ENCODE measurements at places on chromosomes 13 and 19. TPM values are rescaled to one million over a fixed set of nuclear protein-coding genes. Genes with fewer than 3 reads are reported as not detected.

DNA sequence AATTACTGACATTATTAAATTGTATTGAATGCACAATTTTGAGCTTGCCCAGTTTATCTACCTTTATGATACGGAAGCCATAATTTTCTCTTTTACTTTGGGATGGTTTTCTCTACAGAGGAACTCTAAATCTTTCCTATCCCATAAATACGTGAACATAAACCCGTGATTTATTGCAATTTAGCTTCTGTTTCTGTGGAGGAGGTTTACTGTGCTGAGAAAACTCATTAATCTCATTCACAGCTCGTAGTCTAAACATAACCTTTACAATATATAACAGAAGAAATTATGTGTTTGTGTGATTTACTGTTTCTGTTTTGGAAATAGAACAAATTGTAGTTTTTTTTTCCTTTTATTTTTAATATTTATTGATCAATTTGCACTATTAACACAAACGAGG, 207.1 kb upstream of the PCDH9 start:
- DNase-seq: no peak

DNA sequence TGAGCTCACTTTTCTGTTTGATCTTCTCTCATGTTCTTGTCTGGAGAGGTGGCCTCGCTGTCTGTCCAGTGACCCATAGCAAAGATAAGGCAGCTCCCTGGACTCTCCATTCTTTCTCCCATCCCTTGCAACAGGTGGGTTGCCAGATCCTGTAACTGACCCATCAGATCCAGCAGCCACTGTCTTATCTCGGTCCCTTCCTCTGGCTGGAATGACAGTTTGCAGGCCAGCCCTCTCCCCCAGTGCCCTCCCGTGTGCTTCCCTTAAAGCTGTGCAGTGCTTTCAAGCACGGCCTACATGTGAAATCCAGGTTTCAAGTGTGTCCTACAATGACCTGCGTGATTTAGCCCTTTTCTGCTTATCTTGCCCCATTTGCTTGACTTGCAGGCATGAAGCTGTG, 3.7 kb downstream of the GTF3A start:
- DNase-seq: no peak

- no peak for DNase-seq
These were observed 15.8 kb downstream of the GPR180 start for GRCh38 chr13:94617389-94618000.

GRCh38 chr19:19562665-19563347, 24.7 kb downstream of the CILP2 start:
- no peak for DNase-seq

DNA sequence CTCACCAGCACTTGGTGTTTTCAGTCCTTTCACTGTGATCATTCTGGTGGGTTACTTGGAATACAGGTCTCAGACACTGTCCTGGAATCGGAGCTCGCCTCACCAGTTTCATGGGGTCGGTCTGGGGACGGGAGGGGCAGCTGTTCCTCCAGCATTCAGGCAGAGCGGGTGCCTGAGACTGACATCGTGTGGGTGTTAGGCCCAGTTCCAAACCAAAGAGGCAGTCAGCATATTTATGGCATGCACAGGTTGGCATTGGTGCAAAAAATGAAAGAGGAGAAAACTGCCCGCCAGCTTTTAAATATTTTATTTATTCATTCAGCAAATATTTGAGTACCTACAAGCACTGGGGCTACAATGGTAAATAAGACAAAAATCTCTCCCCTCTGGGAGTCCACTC, 20.1 kb downstream of the PLEKHF1 start:
- no peak for DNase-seq

DNA sequence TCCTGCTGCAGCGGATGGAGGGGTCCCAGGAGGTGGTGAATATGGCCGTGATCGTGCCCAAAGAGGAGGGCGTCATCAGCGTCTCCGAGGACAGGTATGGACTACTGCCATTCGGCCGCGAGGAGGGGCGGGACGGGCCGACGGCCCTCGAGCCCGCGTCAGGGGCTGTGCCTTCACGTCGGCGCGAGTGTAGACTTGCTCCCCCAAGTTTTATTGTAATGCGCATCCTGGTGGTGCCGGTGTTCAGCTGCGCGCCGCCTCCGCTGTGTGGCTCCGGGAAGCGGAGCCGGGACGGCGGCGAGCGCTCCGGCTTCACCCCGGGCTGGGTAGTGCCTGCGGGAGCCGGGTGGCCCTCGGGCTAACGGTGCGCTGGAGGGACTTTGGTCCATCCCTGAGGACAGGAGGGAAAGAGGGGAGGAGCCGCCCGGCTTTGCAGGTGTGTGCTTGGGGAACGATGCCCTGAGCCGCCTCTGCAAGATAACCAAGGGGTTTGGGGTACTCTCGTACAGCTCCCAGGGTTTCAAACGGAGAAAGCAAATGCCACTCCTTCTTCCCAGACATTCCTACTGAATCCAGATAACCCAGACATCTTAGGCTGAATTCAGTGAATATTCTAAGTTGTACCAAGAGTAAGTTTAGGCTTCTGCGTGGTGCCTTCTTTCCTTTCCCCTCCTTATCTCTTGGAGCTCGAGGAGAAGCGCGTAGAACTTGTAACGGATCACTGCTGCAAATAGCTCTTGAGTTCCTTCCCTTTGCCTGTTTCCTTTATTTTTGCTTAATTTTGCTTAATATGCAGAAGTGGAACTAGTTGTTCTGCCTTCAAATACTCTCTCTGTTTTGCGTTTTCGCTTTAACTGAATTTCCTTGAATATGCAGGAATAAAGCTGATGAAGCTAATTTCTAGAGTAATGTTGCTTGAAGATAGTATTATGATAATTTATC, 740 bp downstream of the WDFY2 start:
- DNase-seq: peak; percentile 67

DNA sequence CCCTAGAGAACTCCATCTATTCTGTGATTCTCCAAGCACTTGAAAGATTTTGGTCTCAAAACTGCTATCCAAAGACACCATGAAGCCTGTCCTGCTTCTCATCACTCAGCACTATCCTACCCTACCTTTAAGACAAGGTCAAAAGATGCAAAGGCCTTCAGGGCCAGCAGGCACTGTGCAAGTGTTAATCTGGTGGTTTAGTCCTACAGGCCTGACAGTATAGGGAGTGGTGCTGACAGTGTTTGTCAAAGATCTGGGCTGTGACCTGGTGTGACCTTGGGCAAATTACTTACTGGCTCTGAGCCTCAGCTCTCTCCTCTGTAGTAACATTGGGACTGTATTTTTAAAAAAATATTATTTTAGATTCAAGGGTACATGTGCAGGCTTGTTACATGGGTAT, 28.0 kb downstream of the SIAH3 start:
- no peak for DNase-seq

- DNase-seq: no peak
These were observed 135.2 kb downstream of the SUCLA2 start for GRCh38 chr13:47865883-47866282.

- no peak for DNase-seq
These were observed 3.8 kb upstream of the KCTD12 start for GRCh38 chr13:76890021-76890420.

GRCh38 chr13:30339738-30340330, 32.5 kb upstream of the KATNAL1 start:
- DNase-seq: no peak

- no peak for DNase-seq
These were observed 83.8 kb downstream of the MBD3L1 start for GRCh38 chr19:8915997-8916396.

- no peak for DNase-seq
These were observed 174.3 kb downstream of the PTPRS start for GRCh38 chr19:5166262-5166661.

DNA sequence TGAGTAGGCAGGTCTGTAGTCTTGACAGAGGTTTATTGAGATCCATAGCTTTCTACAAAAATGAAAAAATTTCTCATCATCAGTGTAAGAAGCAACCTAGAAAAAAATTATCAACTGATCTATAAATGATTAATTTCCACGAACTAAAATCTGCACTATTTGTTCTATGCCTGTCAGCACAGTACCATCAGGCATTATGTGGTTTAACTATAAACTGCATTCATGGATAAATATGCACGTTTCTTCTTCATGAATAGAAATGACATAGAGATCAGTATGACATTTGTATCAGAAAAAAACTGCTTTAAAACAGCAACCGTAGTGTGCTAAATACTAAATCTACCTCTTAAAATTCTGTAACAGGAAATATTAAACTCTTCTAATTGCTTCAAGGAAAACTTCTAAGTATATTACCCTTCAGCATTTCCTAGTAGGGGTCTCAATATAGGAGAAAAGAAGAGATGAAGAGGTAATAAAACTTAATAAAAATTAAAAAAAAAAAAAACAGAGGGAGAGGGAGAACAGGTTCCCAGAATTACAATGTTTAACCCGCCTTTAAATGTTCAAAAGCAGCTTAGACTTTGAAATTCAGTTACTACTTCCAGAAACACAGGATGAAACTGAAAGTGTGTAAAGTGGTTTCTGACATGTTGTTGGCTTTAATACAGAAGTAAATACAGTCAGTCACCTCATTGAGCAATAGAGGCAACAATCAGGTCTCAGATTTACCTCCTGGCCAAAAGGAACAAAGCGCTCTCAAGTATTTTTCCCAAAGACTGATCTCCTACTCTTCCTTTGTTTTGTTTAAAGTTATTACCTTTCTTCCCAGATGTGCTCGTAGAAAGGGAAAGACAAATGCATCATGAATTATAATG, 144.4 kb downstream of the DIAPH3 start:
- DNase-seq: no peak

DNA sequence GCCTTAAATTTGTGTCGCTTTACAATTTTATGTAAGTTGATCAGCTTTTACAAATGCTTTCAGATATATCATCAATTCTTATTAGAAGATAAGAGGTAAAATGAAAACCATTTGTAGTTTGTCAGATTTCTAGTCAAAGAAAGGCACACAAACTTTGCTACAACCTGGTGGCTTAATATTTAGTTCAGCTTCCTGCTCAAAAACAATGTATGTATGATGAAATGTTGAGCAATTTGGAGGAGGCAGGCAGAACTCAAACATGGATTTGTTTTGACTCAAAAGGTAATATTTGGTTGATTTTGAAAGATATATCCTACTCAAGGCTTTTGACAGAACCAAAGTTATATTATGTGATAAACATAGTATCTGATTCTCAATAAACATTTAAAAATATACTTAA, 24.2 kb downstream of the NEK5 start:
- DNase-seq: no peak

- no peak for DNase-seq
These were observed 1.3 kb upstream of the SPIB start for GRCh38 chr19:50417111-50418081.

GRCh38 chr19:19540715-19541515, 2.9 kb downstream of the CILP2 start:
- no peak for DNase-seq

DNA sequence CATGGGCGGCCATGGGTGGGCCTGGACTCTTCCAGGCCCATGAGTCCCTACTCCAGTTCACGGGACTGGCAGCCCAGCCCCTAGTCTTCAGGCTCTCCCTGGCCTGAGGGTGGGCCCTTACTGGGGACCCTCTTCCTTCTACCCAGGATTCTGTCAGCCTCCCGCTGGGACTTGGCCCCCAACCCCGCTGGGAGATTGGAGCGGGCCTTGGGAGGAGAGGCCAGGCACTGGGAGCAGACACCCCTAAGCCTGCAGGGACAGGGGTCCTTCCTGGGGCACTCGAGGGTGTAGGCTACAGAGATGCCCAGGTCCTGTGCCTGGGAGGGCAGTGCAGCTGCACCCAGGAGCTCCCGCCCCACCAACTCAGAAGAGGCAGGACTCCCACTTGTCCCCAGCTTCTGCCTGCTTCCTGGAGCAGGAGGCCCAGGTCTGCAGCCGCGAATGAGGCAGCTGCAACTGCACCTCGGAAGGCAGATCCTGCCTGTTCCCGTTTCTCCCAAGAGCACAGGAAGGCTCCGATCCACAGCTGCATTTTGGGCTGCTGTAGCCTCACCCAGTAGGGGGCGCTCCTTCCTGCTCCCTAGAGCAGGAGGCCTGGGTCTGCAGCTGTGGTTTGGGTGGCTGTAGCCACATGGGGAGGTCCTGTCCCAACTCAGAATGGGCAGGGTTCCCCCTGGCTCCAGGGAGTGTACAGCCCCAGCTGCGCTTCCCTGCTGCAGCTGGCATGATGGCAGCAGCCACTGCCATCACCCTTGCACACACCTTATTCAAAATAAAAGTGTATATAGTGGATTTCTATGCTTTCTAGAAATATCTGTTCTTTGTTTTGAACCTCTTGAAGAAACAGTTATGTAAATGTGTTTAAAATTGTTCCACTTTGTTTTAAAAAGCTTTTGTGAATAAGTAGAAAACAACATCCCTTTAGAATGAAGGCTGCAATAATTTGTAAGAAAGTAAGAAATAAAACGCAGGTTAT, 46.8 kb downstream of the TEX26 start:
- DNase-seq: peak; percentile 47

- no peak for DNase-seq
These were observed 5.9 kb downstream of the EPSTI1 start for GRCh38 chr13:42986176-42986574.

GRCh38 chr19:51148580-51148979, 6.5 kb downstream of the SIGLEC7 start:
- DNase-seq: no peak

DNA sequence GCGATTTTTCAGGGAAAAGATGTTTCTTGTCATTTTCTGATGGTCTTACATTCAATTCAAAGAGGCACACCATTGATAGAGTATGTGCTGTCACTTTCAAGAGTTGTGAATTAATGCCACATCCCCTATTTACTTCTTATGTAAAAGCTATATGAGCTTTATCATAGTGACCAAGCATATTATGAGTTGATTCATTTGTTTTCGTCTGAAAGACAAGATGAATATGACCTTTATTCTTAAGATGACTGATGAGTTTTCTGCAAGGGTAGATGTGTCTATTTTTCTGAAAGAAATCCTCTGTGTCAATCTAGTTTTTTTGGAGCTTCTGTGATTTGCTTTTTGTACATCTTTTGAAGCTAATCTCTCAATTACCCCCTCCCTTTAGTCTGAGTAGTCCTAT, 676.3 kb upstream of the ARGLU1 start:
- DNase-seq: no peak

GRCh38 chr13:43558326-43558725, 228.4 kb downstream of the ENOX1 start:
- no peak for DNase-seq

GRCh38 chr19:56933014-56933705, 92.6 kb upstream of the PEG3 start:
- DNase-seq: no peak

DNA sequence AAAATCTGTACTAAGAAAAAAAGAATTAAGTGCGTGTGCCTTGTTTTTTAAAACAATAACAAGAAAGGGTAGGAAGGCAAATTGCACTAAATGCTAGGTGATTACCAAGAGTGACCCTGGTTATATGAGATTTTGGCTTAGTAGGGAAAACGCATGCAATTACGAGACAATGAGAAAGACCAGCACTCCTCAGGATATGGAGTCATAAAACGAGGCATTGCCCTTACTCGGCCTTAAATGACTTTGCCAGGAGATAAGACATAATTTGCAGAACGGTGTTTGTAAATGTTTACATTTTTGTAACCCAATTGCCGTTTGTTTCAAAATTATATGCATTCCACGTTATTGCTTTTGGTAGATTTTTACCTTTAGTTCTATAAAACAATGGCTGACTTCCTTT, 179.8 kb downstream of the RBM26 start:
- DNase-seq: no peak

GRCh38 chr13:114230117-114230516, 4.6 kb upstream of the CDC16 start:
- DNase-seq: no peak

The ZNF45 gene
- 5.8 TPM for polyA plus RNA-seq

The GRIN2D gene
- polyA plus RNA-seq: 0.64 TPM

The ATP7B gene
- 1.7 TPM for polyA plus RNA-seq

The LRRC63 gene
- 0.32 TPM for polyA plus RNA-seq

The CEACAM21 gene
- polyA plus RNA-seq: 1.2 TPM

The ZNF208 gene
- polyA plus RNA-seq: 0.11 TPM

The EDNRB gene
- polyA plus RNA-seq: 24.0 TPM

The ZNF420 gene
- polyA plus RNA-seq: 3.6 TPM

The ZNF112 gene
- 1.5 TPM for polyA plus RNA-seq

The CATSPERD gene
- polyA plus RNA-seq: not detected

All from adrenal gland (tissue), 19 donors.